ENCODE measurements at places on chromosomes 5 and 9.

DNA sequence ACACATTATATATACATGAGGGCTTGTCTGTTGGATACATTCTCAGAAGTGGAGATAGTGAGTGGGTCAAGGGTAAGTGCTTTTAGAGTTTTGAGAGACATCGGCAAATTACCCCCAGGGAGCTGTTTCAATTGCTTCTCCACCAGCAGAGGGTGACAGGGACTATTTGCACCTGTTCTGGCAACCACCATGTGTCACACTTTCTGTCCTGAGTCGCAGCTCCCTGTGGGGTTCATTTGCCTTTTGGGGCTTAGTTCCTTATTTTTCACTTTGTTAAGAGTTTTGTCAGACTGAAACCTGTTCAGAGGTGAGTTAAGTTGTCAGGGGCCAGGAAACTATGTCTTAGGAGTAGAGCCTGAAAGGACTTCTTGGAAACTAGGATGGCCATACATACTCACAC lies 20.1 kb upstream of the SLC36A1 start:
- no peak for DNase-seq

DNA sequence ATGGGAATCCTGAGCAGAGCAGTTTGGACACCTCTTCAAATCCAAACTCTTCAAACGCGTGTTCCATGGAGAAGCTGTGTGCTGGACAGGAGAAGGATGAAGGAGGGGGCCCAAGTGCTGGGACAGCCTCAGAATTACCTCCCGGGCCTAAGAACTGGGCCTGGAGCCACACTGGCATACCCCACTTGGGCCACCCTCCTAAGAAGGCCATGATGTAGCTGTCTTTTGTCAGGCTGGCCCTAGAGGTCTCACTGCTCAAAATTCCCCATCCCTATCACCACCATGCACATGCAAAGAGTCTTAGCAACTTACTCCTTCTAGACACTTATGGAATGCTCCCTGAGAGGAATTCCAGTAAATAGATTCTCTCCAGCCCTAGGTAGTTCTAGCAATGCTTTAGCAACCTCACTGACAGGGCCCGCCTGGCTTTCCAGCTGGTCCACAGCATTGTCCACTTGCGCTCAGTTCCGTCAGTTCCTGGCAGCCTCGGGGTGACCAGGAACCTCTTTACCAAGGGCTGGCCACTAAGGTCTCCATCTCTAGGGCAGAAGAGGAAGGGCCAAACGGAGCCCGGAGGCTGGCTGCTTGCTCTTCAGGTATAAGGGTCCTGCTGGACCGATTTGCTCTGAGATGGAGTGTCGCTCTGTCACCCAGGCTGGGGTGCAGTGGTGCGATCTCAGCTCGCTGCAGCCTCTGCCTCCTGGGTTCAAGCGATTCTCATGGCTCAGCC lies 75.3 kb downstream of the RGS3 start:
- DNase-seq = no peak

DNA sequence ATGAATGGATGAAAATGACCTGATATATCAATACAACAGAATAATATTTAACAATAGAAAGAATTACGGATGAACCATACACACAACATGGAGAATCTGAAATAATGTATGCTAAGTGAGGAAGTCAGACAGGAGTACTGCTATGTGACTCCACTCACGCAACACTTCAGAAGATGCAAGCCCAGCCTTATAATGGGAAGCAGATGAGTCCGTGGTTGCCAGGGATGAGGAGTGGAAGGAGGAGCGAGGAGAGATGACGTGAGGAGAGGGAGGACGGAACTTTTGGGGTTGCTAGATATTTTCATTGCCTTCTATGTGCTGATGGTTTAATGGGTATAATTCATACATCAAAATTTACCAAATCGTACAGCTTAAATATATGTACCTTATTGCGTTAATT lies 55.4 kb upstream of the ERCC6L2 start:
- DNase-seq = no peak

DNA sequence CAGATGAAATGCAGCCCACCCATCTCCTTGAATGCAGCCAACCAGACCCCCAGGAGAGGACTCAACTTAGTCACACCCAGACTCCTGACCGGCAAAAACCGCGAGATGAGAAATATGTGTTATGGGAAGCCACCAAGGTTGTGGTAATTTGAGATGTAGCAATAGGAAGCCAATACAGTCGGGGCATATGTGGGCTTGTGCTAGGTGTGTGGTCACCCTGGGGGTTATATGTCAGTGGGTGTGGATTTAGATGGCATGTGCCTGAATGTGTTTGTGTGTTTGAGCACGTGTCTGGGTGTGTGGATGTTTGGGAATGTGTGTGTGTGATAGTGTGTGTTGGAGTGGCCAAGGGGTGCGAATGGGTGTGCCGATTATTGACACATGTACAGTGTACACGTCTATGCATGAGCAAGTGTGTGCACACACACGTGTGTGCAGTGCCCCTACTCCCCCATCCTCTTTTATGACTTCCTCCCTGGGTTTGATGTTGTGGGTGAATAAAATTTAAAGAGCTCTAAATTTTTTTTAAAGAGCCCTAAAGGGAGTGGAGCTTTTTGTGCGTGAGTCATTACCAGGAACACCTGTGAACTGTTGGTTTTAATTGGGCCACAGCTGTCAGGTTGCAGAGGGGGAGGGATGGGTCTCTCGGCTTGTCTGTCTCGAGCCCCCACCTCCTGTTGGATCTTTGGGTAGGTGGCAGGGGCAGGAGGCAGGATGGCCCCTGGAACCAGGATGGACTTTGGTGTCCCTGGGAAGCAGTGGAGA lies 86.8 kb downstream of the LHX2 start:
- DNase-seq = no peak

DNA sequence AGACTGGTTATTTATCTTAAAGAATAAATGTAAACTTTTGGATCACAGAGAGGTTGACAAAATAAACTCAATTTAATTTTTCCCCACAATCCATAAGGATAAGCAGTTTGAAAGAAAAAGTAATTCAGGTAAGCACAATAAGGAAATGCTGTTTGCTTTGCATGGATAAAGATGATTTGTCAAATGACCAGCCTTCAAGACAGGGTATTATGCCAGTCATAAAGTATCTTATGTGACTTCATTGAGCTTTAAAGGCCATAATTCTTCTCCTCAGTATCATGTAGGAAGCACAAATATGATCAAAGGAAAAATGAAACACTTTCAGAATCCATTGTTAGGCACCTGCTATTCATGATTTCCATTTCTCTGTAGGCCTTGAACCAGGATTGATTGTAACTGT lies 180.7 kb upstream of the PPP1R2B start:
- DNase-seq = no peak

- no peak for DNase-seq
These were observed 8.3 kb upstream of the PSMB7 start for GRCh38 chr9:124423591-124423990.

- no peak for DNase-seq
These were observed 124.6 kb downstream of the TARS1 start for GRCh38 chr5:33565324-33565723.

DNA sequence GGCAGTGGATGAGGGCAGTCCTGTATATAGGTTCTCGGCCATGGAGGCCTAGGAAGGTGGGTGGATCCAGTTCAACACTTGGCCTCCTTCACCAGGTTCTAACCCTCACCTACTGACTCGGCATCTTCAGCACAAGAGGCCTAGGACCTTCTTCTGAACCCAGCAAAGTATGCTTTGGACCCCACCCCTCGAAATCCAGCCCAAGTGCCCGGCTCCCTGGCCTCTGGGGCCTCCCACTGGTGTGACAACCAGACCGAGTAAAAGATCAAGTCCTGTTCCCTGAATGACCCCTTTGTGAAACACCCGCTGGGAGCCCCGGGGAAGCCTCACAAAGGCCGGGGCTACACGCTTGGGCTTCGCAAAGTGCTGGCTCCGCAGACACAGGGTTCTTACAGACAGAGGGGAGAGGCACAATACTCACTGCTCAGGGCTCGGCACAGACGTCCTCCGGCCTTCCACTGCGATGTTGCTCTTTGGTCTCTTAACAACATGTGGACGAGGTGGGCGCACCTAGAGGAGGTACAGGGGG lies 47.0 kb downstream of the CRB2 start:
- DNase-seq = no peak

GRCh38 chr5:176723440-176723839 lies 76.2 kb downstream of the TSPAN17 start:
- DNase-seq = no peak

DNA sequence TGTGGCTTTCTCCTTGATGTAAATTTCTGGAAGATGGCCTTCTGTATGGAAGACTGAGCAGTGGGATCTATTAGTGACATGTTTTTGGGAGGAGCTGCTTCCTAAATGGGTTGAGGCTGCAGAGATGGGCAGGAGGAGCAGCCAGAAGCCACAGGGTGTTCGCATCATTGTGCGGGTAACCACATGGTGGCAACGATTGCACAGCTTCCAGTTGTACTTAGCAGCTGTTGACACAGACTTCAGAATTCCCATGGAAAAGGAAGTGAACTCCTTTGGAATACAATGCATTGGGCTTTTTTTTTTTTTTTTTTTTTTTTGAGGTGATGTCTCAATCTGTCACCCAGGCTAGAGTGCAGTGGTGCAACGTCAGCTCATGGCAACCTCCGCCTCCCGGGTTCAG lies 297.3 kb downstream of the NR3C1 start:
- DNase-seq = no peak

- DNase-seq = no peak
These were observed 139.1 kb upstream of the ERCC6L2 start for GRCh38 chr9:95736370-95736769.

DNA sequence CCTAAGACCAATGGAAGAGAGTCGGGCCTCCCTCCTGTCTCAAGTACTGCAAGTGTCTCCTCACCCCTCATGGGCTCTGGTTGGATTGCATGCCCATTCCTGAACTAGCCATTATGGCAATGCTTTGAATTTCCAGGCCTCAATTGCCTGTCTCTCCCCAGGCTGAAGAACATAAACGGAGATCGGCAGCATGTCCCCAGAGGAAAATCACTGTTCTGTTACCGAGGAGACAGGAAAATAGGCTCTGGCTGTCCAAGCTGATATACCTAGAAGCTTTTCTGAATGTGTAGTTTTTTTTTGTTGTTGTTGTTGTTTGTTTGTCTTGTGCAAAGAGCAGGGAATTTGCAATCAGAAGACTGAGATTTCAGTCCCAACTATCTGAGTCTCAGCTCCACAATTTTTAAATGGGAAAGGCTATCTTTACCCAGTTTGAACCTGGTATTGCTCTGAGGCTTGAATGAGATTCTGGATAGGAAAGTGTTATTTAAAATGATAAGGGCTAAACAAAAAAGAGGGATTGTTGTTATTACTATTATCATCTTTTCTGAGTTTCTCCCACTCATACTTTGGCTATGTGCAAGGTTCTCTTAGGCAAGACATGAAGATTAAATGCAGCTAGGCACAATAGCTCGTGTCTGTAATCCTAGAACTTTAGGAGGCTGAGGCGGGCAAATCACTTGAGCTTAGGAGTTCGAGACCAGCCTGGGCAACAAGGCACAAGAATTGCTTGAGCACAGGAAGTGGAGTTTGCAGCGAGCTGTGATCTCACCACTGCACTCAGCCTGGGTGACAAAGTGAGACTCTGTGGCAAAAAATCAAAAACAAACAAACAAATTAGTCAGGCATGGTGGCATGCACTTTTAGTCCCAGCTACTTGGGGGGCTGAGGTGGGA lies 77.2 kb upstream of the KLF9 start:
- DNase-seq = no peak

DNA sequence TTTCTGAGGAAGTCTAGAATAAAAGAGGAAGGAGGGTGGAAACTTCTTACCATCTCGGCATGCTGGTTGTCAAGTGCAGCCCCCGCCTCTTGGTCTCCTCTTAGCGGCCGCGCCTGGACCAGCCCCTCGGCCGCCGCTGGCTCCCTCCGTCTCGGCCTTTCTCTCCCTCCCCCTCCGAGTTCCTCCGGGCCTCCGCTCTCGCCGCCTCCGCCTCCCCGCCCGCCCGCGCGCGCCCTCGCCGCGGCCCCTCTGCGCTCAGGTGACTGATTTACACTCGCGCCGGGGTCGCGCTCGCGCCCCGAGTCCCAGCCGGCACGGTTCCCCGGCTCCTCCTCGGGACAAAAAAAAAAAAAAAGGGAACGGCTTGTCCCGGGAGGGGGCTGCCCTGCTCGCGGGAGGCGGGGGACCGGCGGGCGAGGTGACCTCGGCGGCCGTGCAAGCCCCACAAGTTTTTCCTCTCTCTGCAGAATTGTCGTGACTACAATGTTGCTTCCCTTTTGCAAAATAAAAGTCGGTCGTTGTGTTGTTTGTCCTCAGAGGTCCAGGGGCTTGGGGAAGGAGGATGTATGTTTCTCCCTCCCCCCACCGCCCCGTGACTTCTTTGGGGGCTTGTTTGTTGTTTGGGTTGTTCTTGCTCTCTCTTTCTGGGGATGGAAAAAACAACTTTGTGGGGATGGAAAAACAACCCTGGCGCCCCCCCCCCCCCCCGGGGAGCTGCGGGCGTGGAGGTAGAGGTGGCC lies at the start of gene BNC2:
BNC2 (minus strand) TSS at position 75 of the 740 bp plus-strand sequence; CDS start at position 53, 22 bp downstream.
- no peak for DNase-seq

DNA sequence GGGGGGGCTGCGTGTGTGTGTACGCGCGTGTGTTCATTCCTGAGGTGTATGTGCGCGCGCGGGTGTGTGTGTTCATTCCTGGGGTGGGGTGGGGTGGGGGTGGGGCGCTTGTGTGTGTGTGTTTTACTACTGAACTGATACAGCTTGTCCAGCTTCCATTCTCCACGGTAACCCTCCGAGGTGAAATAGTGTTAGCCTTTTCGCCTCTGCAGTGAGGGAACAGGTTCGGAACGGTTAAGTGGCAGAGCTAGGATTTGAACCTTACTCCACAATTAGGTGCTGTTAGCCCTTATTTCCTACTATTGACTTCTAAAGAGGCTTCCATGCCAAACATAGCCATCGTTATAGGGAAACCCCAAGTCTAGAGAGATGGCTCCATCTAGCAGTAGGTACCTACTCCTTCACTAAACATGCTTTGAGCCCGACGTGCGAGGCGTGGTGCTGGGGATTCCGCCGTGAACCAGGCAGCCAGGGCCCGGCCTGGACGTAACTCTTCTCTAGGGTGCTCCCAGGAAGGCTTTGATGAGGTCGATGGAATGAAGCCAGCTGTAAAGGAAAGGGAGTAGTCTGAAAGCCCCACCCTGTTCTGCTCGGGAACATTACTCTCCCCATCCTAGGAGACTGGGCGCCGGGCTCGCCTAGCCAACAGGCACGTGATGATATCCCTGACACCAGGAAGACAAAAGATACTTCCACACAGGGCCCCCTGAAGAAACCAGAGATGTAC lies 782 bp upstream of the SKP1 start:
- DNase-seq = no peak

- no peak for DNase-seq
These were observed 110.3 kb downstream of the KCNIP1 start for GRCh38 chr5:170614065-170614490.

DNA sequence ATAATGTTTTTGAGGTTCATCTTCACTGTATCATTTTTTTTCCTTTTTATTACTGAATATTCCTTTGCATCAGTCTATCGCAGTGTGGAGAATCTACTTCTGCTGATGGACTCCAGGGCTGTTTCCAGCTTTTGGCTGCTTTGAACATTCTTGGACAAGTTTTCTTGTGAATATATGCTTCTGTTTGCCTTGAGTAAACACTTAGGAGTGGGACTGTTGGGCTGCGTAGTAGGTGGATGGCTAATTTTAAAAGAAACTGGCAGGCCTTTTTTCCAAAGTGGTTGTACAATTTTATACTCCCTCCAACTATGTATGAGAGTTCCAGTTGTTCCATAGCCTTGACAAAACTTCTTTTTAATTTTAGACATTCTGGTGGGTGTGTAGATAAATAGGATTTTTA lies 102.4 kb downstream of the WDR41 start:
- DNase-seq = no peak

- no peak for DNase-seq
These were observed 141.6 kb upstream of the SPEF2 start for GRCh38 chr5:35476036-35476435.

- no peak for DNase-seq
These were observed 206.6 kb upstream of the RASA1 start for GRCh38 chr5:87061046-87061445.

GRCh38 chr5:53969176-53969730 lies 341.1 kb downstream of the ARL15 start:
- no peak for DNase-seq
